ENCODE measurements at places on chromosomes 6 and 20. TPM values are rescaled to one million over a fixed set of nuclear protein-coding genes. Genes with fewer than 3 reads are reported as not detected.

GRCh38 chr6:27556406-27556805, 83.5 kb upstream of the ZNF184 start:
- peaks cover 8% of the 10 kb centered on the region for H3K27me3 ChIP-seq
- no peak overlapping the region for H3K4me3 ChIP-seq
- H3K36me3 ChIP-seq = no peaks in the 10 kb centered on the region
- H3K27ac ChIP-seq = no peak overlapping the region
- DNase-seq = no peak
- H3K4me1 ChIP-seq = no peaks in the 10 kb centered on the region

- no peaks in the 10 kb centered on the region for H3K27me3 ChIP-seq
- peak overlapping the region; percentile 93 for H3K4me3 ChIP-seq
- no peak for DNase-seq
- H3K36me3 ChIP-seq = no peaks in the 10 kb centered on the region
- no peak overlapping the region for H3K27ac ChIP-seq
Observed at GRCh38 chr6:84228198-84228543, 728 bp upstream of the CEP162 start.

Gene OPN5
- not detected for total RNA-seq

Gene ESF1
- total RNA-seq = 2.7 TPM

Data from IMR-90 (cell line).